Neural crest cell (in vitro differentiated cells): ENCODE measurements at places on chromosomes 11 and 22.

- DNase-seq = no peak
Observed at GRCh38 chr11:44351898-44352498, 42.1 kb upstream of the ALX4 start.

DNA sequence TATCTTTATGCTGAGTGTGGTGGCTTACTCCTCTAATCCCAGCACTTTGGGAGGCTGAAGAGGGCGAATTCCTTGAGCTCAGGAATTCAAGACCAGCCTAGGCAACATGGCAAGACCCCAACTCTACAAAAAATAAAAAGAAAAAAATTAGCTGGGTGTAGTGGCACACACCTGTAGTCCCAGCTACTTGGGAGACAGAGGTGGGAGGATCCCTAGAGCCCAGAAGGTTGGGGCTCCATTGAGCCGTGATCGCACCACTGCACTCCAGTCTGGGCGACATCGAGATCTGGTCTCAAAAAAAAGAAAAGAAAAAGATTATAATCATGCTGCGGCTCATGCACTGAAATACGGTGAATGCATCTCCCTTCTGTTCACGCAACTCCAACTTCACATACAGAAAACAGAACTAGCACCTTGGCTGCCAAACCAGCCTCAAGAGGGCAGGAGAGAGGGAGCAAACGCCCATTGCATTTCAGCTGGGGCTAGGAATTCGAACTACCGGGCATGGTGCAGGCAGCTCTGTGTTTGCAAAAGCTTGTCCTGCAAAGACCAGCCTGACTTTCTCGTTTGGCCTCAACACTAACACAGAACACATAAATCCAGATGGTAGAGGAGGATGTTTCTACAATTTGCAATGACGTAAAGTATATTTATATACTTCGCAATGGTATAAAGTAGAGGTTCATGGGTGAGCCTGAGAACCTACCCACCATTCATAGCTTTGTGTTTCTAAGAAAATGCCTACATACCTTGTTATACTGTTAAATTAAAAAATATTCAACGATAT is 6.3 kb upstream of the SYNGR1 start:
- peak; percentile 62 for DNase-seq

GRCh38 chr11:74681686-74682651 is 49.3 kb downstream of the CHRDL2 start:
- no peak for DNase-seq

GRCh38 chr22:49258107-49259010 is 569.3 kb downstream of the BRD1 start:
- no peak for DNase-seq

GRCh38 chr11:101907815-101908214 is 7.0 kb upstream of the CEP126 start:
- no peak for DNase-seq

DNA sequence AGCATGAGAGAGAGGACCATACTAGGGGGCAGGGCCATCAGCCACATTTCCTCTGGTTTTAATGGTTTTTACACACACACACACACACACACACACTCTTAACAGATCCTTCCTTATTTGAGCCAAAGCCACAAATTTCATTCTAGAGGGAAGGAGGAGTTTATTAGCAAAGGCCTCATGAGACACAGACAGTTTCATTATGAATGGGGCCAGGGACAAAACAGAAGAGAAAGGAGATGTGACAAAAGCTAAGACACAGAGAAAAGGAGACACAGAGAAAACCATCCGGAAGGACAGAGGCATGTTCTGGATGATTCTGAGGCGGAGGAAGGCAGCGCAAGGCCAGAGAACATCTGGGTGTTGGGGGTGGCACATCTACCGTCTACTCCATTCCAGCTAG is 32.2 kb upstream of the ARFGAP3 start:
- DNase-seq = no peak

GRCh38 chr22:17064498-17065100 is 20.2 kb upstream of the IL17RA start:
- DNase-seq = no peak

GRCh38 chr11:60848714-60849151 is 6.8 kb downstream of the CCDC86 start:
- DNase-seq = no peak

DNA sequence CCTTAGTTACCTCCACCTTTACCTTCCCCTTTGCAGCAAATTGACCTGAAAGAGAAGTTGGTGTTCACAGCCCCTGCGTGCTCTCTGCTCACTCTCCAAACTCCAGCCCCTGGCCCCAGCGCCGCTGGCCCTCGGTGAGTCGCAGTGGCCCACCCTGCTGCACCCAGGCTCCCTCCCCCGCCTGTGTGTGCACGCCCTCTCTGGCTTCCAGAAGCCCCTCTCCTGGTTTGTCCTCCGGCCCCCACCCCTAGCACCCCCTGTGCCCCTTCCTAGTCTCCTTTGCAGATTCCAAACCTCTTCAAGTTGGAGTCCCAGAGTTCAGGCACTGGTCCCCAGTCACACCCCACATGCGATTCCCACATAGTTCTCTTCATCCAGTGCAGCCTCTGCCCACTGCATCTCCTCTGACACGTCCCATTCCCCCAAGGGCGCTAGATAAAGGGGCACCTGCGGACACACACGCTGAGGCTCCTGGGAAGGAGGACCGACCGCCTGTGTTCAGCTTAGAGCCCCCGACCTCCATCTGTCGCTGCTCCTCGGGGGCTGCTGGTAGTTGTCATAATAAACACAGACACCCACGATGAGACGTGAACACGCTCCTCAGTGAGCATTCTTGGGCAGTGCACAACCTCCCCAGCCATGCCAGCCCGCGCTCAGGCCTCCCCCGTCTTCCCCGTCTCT is 1.5 kb upstream of the PHRF1 start:
- no peak for DNase-seq

DNA sequence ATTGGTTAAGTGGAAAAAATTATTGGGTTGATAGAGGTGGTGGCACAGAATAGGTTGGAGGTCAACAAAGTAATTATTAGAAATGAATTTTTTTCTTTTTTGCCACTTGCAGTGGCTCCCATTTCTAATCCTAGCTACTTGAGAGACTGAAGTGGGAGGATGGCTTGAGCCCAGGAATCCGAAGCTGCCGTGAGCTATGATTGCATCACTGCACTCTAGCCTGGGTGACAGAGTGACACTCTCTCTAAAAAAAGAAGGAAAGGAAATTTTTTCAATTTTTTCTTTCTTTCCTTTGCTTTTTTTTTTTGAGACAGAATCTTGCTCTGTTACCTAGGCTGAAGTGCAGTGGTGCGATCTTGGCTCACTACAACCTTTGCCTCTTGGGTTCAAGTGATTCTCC is 2.2 kb upstream of the BCO2 start:
- no peak for DNase-seq

- no peak for DNase-seq
Observed at GRCh38 chr11:22768281-22768680, 61.3 kb downstream of the SVIP start.

DNA sequence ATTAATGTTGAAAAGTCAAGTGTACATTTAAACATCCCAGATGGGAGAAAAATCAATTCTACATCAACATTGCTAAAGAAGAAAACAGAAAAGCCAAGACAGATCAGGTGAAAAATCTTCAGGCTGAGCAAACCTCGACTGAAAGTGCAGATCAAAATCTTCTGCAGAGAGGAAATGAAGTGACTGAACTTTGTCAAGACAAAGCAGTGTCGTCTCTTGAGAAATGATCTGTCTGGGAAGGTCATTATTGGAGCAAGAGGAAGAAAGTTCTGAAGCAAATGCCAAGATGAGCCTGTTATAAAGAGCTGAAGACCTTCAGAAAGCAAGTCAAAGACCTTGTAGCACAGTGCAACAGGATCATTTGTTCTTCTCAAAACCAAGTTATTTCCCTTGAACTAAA is 5.8 kb upstream of the PLEKHB1 start:
- DNase-seq = no peak

GRCh38 chr11:68942095-68942620 is 38.5 kb downstream of the IGHMBP2 start:
- DNase-seq = no peak

- DNase-seq = no peak
Observed at GRCh38 chr22:31075961-31076360, 5.2 kb upstream of the SMTN start.

DNA sequence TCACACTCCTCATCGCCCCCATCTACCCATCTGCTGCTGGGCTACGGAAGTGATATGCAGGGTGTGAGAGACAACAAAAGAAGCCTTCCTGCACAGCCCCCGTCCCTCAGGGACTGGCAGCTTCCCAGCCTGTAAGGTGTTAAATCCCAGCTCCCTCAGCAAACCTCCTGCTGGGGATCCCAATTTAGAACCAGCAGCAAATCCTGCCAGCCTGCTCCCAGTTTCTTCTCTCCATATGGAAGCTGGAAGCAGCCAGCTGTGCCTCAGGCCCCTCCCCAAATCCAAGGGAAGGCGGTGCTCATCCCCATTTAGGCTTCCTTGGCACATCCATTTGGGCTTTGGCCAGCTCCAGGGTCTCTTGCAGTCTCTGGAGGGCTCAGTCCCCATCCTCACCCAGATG is 47.5 kb downstream of the PAMR1 start:
- DNase-seq = no peak

DNA sequence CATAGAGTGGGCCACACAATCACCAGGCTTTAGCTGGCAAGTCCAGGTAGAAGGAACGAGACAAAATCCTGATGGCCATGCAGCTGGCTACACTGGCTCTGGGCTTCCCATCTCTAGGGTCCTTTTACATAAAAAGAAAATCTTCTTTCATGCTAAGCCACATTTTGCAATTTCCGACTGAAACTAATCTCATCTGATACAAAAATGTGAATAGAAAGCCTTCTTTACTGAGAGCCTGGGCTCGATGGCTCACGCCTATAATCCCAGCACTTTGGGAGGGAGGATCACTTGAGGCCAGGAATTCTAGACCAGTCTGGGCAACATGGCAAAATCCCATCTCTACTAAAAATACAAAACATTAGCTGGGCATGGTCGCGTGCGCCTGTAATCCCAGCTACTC is 67.2 kb downstream of the MICAL3 start:
- no peak for DNase-seq

DNA sequence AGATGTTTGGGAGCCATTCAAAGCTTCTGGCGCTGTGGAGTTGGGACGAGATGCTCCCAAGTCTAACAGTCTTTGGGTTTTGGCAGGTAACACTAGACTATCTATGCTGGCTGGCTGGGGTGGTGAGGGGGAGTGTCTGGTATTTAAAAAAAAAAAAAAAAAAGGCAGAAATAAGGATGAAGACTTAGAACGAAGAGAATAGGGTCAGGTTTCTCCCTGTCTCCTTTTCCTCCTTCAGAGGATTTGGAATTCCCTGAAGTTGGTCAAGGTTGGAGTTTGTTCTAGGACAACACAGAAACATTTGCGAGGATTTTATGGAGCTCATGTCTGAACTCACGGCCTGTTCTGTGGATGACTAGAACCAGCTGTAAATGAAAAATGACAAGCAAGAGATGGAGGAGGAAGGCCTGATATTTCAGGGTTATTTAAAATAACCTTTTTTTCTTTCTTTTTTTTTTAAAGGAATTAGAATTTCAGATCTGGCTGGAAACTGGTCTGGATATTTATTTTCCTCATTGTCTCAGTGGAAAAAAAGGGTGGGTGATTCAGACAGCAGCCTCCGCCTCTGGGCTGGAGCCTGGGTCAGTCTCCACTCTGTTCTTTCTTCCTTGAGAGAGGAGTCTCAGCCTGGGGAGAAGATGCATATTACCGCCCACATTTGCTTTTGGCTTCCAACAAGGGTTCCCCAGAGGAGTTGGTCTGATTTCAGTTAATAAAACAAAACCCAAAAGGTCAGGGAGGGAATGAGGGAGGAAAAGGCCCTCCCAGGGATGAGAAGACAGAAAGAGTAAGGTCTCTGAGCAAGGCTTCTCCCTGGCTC is 80.1 kb downstream of the USP35 start:
- no peak for DNase-seq

DNA sequence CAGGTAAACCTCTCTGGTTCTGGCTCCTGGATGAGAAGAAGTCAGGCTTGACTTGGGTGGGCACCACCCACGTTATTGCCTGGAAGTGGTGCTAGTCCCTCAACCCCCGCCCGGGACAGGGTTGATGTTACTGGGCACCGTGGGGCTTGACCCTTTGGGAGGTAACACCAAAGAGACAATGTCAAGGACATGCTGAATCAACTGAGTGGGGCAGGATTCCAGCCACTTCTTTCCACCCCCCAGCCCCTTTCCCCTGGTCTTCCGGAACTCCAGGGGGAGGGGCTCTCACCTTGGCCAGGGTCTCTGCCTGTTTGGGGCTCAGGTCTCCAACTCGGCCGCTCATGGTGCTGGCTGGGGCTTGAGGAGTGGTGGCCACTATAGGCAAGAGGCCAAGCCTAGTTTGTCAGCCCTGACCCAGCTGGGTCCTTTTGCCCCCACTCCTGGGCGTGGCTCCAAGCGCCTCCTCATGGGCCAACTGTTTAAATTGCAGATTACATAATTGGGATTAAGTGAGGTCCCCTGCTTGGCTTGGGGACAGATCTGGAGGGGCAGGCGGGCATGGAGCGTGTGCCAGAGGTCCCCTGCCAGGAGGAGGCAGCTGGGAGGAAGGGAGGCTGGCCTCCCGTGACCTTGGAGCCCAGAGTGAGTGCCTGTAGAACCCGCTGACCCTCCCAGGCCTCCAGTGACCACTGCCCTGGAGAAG is at the start of gene SEC14L3:
Gene SEC14L3, minus strand, starts transcription at position 402 of the 703 bp plus-strand sequence. Its CDS starts 59 bp downstream, at position 343.
- DNase-seq = no peak
